ENCODE measurements at places on chromosomes 2 and 18.

GRCh38 chr2:86352137-86352726 is 14.8 kb upstream of the REEP1 start:
- DNase-seq = no peak

- no peak for DNase-seq
Observed at GRCh38 chr2:79097843-79098242, 10.1 kb upstream of the REG1B start.

DNA sequence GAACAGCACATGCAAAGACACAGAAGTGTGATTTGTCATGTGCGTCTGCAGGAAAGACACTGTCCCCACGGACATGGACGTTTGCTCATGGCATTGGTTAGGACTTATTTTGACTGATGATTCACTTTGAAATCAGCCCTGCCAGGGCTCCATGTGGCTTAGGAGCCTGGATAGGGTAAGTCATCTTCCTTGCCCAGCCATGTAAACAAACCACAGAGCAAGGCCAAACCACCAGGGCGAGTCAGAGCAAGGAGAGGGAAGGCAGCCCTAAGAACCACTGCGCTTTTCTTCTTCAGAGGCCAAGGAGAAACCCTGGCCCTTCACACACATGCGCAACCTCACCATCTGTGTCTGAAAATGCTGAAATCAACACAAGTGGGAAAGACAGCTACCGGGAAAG is 88.8 kb downstream of the GFPT1 start:
- DNase-seq = no peak

DNA sequence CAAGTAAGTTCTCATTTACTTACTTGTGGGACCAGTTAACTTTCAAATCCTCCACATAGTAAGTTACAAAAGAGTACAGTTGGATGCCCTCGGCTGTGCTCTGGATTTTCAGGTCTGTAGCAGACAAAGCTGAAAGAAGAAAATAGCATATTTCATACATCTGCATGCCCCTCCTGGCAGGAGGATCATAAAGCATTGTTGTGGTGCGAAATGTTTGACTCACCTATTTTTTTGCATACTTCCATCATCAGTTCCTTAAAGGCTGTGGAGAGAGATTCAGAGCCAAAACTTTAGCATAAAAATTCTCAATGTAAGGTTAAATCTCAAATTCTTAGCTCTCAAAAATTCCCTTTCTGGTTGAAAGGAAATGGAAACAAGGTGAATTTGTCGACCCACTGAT is 70.8 kb upstream of the LPIN2 start:
- DNase-seq = no peak

DNA sequence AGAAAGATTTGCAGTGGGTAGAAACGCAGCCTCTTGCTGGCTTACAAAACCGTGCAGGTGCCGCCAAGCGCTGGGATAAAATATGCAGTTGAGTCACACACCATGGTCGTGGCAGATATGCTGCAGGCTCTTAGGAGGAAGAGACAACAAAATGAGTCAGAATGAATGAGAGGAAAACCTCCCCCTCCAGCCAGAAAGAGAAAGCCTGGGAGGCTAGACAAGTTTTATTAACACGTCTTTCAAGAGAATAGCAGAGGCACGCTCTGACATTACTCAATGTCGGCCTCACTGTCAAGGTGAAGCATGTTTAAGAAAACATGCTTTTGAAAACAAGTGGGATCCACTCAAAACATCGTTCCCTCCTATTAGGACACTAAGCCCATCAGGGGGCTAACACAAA is 37.1 kb upstream of the ZCCHC2 start:
- DNase-seq = no peak

DNA sequence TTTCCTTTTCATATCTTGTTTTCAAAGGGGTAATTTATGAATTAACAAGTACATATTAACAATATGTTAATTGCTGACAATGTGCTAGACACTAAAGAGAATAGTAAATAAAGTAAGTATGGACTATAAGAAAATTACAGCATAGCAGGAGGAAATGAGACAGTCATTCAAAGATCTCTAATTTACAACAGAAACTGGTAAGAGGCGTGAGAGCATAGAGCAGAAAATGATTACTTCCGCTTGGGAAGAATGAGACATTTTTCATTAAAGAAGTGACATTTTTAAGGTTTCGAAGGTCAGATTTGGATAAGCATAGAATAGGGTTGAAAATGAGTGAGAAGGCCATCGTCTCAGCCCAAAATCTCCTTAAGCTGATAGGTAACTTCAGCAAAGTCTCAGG is 184.4 kb upstream of the SESTD1 start:
- DNase-seq = no peak

GRCh38 chr2:1397350-1397749 is 15.9 kb upstream of the TPO start:
- DNase-seq = no peak

GRCh38 chr2:191926671-191927070 is 79.8 kb upstream of the CAVIN2 start:
- DNase-seq = no peak

- DNase-seq = no peak
Observed at GRCh38 chr2:47300609-47301276, 102.2 kb upstream of the MSH2 start.

DNA sequence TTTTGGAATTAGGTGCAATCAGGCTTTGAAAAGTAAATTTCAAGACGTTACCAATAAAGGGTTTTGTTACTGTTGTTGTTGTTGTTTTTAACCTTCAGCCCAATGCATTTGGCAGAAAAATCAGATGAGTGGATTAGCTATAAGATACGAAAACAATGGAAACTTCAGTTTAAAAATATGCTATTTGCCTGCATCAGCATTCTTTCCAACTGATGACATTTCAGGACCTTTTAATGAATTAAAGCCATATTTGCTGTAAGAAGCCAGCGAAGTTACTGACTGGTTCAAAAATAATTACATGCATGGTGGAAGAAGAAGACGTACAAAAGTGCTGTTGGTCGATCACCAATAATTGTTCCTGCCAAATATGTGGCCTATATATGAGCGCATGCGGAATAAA is 639.3 kb upstream of the SOX11 start:
- DNase-seq = no peak

DNA sequence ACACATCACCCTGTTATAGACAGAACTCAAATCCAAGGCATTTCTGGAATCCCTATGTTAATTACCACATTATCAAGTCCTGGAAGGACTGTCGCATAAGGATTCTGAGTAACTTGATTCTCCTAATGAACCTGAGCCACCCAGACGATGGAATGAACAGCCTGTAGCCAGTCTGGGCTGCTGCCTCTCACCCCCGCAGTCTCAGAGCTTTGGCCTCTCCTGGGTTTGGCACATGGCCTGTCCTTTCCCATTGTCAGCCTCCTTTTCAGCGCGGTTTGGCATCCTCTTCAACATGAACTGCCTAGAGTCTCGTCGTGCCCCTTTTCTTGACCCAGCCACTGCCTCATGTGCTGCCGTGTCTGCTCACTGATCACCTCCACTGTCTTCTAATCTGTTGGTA is 147.6 kb downstream of the SLC8A1 start:
- no peak for DNase-seq

DNA sequence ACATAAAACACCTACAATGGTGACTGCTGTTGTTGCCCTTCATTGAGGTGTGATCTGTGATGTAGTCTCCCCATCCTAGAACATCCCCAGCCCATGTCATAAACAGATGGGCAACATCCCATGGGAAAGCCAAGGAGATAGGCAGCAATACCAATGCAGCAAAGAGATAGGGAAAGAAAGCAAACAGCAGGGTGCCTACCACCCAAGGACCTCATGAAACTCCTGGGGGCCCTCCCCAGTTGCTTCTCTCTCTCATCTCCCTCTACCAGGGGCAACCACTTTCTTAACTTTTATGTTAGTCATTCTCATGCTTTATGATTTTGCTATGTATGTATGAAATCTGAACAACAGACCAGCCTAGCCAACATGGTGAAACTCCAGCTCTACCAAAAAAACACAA is 8.1 kb upstream of the ITPRIPL1 start:
- no peak for DNase-seq
